ENCODE measurements at places on chromosomes 2 and 18.

- DNase-seq: no peak
These were observed 85.0 kb downstream of the BOD1L2 start for GRCh38 chr18:57231864-57232263.

DNA sequence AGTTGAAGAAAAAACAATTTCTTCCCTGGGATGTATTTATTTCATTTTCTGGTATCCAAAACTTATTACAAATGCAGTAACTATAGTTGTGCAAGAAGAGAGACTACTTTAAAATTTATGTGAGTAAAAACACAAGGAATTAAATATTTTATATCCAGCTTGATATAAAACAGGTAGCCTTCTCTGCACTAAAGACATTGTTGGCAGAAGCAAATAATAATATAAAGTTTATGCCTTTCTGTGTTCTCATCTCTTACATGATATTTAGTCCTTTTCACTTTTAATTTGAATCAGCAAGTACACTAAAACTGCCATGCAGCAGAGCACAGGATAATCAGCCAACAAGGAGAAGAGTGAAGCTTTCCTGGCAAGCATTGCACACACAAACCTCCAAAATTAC, 352.7 kb downstream of the ARL6IP6 start:
- DNase-seq: no peak

DNA sequence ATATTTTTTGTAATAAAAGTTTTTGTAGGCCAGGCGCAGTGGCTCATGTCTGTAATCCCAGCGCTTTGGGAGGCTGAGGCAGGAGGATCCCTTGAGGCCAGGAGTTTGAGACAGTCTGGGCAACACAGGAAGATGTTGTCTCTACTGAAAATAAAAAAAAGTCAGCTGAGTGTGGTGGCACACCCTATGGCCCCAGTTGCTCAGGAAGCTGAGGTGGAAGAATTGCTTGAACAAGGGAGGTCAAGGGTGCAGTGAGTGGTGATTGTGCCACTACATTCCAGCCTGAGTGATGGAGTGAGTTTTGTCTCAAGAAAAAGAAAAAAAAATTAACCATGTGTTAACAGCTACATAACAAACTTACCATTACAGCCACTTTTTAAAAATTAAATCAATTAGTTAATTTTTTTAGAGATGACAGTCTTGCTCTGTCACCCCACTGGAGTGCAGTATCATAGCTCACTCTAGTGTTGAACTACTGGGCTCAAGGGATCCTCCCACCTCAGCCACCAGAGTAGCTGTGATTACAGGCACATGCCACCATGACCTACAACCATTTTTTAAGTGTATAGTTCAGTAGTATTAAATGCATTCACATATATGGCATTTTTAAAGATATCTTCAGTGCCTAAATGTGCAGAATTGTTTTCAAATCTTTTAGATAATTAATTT, 67.2 kb upstream of the ACYP2 start:
- DNase-seq: no peak

DNA sequence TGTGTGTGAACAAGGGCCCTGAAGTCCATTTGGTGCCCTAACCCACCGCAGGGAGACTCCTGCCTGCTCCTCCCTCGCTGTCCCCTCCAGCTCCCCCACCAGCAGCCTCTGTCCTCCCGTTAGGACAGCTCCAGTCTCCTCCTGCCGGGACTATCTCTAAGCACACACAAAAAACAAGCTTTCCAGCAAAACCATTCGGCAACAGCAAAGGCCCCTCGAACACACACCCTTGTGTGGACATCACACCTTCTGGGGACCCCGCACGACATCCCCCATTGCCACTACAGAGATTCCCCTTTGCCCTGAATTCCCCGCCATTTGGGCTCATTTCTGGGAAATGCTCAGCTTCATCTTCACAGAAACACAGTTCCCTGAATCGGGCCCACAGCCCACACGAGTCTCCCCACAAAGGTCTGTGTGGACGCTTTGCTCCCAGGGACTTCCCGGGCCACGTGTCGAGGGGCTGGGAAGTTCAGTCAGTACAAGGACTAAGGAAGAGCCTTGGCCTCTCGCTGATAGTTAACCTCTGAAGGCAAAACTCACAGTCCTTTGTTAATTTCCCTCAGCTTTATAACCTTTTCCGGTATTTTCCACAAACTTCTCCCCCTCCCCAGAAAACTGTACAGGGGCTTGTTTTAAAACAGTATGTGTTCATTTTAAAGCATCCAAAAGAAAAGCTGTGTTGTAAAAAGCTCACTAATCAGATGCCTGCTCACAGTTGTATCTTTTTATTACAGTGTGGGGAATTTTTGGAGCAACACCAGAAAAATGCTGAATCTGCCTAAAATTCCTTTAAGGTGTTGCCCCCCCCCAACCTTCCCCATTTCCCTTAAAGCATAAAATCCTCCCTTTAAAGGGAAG, 25.9 kb downstream of the SMAD7 start:
- DNase-seq: no peak
